ENCODE measurements at places on chromosomes 1 and 21. TPM values are rescaled to one million over a fixed set of nuclear protein-coding genes. Genes with fewer than 3 reads are reported as not detected.

The COL8A2 gene
- polyA plus RNA-seq, result 3.8 TPM

The CERS2 gene
- polyA plus RNA-seq, result 325 TPM

The GIPC2 gene
- 15.4 TPM for polyA plus RNA-seq

The OPRD1 gene
- 0.31 TPM for polyA plus RNA-seq

The SIPA1L2 gene
- 36.4 TPM for polyA plus RNA-seq

The ARV1 gene
- polyA plus RNA-seq, result 30.5 TPM

The SAMD13 gene
- polyA plus RNA-seq, result 6.0 TPM

The DENND4B gene
- 27.6 TPM for polyA plus RNA-seq

The SPRR4 gene
- polyA plus RNA-seq, result not detected

The TMEM82 gene
- 6.1 TPM for polyA plus RNA-seq

- DNase-seq, result no peak
Observed at GRCh38 chr1:18868801-18869424, 9.5 kb upstream of the TAS1R2 start.

DNA sequence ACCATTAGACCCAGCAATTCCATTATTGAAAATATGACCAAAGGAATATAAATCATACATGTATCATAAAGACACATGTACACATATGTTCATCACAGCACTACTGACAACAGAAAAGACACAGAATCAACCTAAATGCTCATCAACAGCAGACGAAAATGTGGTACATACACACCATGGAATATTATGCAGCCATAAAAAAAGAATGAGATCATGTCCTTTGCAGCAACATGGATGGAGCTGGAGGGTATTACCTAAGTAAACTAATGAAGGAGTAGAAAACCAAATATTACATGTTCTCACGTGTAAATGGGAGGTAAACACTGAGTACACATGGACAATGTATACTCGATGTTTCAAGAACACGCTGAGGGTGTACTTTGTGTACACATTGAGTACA lies 15.9 kb downstream of the AKT3 start:
- DNase-seq, result no peak

- no peak for DNase-seq
Observed at GRCh38 chr1:8023287-8023994, 2.7 kb downstream of the ERRFI1 start.

DNA sequence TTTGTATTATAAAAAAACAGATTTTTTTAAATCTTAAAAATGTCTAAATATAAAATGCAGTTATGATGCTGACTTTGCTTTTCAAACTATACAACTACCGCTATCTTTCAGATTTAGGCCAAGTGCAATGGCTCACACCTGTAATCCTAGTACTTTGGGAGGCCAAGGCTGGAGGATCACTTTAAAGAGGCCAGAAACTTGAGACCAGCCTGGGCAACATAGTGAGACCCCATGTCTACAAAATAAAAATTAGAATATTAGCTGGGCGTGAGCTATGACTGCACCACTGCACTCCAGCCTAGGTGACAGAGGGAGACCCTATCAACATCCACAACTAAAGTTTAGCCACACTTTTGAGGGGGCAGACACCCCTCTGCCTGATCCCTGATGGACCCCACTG lies 20.3 kb downstream of the ZBTB17 start:
- DNase-seq, result no peak

DNA sequence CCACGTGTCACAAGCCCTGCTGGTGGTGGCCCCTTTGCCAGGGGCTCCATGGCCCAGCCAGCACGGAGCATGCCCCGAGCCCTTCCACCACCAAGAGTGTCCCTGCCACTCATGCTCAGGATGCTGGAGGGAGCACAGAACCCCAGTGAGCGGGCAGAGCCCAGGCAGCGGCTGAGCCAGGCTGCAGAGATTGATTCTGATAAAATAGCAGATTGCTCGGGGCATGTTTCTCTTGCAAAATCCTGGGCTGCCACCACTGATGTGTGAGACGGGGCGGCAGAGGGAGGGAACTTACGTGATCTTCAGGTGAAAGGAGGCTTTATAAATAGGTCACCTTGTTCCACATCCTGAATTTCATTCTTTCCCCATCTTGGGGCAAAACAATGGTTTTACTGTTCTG lies 53.2 kb downstream of the SPSB1 start:
- no peak for DNase-seq

DNA sequence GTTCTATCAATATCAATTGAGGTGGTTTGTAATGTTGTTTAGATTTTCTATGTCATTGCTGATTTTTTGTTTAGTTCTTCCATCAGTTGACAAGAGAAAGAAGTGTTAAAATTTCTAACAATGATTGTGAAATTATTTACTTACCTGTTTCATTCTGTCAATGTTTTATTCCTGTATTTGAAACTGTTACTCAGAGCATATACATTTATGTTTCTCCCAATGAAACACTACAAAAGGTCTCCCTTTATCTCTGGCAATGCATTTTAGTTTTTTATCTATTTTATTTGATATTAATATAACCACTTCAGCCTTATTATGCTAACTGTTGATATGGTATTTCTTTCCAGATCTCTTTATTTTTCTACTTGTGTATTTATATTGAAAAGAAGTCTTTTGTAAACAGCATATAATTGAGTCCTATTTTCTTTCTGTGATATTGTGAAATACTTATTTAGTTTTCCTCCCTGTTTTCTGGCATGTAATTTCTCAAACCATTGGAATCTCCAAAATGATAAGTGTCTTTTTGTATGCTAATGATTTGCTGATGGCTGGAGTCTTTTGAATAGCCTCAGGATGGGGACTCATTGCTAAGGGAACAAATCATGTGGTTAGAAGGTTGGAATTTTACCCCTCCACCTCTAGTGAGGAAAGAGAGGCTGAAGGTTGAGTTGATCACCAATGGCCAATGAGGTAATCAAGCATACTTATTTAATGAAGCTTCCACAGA lies 122.0 kb downstream of the ADSS2 start:
- no peak for DNase-seq

DNA sequence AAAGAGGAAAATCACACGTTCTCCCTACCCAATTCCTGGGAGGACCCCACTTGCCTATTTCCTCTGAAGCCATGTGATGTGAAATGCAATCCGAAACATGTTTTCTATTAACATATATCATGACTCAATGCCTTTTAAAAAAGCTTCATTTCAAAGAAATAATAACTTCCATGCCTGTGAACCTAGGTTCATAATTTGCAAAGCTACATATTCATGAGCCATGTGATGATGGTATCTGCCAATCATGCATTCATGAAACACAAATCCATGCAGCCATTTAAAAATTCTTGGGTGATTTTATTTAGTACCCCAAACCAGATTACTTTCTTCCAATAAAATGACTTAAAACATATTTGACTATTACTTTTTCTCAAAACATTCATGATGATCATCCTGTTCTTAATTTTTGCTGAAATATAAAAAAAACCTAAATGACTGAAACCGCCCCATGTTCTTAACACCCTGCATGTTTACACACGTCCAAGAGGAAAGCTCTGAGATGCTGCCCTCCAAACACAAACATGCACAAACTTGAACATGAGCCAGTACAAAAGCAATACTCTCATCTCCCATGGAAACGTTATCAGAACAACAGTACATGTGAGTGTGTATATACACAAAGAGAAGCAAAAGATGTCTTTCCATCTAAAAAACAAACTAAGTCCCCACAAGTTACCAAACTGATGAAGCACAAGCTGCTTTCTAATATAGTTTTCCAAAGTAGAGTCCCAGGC lies 140.1 kb downstream of the TGFBR3 start:
- DNase-seq, result no peak

DNA sequence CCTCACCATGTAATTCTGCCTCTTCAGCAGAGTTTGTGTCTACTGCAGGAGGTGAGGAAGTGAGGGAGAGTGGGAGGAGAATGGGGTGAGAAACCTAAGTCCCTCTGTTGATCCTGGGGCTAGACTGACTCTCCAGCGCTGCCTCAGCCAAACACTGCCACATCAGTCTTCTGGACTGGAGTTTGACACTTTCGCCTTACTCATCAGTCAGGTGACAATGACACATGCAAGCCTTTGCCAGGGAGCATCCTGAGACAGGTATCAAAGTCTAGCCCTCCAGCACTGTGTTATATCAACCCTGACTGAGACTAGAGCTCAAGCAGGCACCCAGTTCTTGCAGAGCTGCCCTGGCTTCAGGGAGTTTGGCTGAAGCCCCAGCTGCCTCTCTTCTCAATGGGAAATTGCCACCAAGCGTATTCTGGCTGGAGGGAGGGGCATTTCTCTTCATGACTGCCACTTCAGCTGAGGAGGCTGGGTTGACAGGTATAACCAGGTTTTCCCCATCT lies 33.3 kb upstream of the SUCO start:
- no peak for DNase-seq
